ENCODE measurements at places on chromosomes 1 and 21.

DNA sequence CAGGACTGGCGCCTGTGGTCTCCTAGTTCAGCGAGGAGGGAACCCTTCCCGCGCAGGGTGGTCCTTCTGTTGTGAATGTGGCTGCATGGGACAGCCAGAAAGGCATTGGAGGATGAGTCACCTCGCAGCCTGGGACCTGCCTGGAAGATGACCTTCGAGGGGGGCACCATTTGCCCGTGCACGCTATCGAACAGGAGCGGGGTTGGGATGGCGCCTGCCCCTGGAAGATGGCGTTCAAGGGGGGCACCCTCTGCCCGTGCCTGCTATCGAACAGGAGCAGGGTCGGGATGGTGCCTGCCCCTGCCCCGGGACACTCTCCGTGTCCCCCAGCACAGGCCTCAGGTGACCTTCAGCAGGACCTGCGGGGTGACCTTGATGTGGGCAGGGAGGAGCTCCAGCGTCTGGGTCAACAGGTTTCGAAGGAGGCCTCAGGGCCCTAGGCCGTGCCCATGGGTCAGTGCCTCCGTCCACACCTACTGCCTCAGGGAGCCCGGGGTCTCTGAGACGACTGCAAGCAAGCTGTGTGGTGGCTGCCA lies 1.7 kb upstream of the ACTRT2 start:
- no peak for DNase-seq

- DNase-seq = no peak
Observed at GRCh38 chr1:113846391-113847035, 25.0 kb downstream of the PTPN22 start.

GRCh38 chr1:97621955-97622354 lies 298.9 kb downstream of the DPYD start:
- DNase-seq = no peak

DNA sequence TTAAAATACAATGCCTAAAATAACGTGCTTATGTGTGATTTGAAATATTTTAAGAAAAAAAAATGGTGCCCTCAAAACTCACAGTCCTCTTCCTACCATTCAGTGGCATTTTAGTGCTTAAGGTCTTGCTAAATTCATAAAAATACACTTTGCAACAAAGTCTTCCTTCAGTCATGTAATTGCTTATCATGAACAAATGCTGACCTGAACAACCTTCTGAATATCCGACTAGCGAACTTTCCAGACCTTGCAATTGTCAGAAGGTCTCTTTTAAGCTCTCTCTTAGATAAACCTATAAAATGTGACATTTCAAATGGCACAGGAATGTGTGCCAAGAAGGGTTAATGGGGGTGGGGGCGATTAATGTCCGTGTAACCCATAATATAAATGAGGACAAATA lies 858 bp downstream of the BRINP3 start:
- DNase-seq = no peak

- no peak for DNase-seq
Observed at GRCh38 chr1:219563568-219563967, 49.3 kb downstream of the ZC3H11B start.

DNA sequence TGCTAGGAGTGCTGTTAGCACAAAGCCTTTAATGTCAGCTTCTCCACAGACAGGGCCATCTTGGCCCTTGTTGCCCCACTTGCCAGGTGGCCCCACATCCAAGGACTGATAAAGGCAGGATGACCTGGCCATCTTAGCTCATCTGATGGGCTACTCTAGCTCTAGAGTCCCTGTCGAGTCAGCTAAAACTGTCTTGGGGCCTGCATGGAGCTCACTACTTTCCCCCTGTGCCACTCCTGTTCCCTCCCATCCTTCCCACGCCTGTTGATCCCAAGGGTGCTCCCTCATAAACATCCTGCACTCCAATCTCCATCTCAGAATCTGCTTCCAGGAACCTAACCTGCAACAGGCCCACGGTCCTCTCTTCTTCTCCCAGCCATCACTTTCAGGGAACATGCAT lies 652 bp upstream of the GPX7 start:
- no peak for DNase-seq

DNA sequence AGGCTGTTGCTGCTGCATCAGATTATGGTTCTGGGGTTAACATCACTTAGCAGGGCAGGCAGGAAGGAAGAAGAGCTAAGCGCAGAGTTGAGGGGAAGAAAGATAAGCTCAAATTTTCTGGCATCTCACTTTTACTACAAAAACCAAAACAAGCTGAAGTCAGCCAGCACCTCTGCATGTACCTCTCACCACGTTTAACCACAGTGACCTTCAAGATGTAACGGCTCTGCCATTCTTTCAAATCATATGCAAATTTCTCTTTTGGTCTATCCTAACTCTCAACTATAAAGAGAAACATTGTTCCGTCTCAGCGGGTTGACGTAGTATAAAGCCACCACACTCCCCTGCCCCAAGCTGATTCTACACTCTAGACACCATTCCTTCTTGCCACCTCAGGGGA lies 154.4 kb downstream of the OMA1 start:
- no peak for DNase-seq

DNA sequence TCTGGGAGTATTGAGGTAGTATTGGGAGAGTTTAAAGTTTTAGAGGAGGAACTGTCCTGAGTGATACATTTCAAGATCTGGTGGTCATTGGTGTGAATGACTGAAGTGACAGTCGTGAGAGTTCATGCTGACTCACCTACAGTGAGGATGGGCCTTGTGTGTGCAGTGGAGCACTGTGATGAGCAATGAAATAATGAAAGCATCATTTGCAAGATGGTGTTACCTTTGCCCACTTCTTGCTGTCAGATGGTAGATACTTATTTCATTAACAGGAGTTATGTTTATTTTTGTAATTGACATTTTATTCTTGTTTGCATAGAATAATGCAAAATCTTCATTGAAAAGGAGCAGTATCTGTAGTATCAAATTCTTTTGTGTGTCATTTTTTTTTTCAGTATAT lies 29.0 kb downstream of the POU2F1 start:
- DNase-seq = no peak

DNA sequence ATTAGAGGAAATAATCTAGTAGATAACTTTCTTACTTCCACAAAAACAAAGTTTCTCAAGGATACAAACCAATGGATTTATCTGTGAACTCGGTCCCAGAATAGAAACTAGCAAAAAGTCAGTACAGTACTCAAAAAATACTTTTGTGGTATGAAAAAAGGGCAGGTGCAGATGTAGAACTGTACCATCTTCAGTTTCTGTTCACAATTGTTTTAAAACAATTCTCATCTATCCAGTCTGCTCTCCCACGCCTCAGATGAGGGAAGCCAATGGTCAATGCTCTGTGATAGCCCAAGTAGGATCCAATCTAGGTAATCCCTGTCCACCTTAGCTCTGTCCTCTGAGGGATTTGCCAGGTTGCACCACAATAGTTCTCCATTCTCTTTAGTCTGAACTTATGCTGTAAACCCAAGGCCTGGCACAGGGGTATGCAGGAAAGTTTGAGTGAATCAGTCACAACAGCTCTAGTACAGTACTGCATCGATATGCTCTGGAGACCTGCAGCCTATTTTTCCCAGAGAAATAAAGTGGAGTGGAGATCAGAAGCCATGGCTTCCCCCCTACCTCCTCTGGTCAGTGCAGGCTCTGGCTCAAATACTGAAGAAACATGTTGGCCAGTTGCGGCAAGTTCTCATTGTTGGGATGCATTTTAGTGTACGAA lies 1.4 kb downstream of the KTI12 start:
- DNase-seq = no peak

- no peak for DNase-seq
Observed at GRCh38 chr1:206048582-206048981, 4.4 kb upstream of the RHEX start.

GRCh38 chr1:197807739-197808453 lies 32.6 kb upstream of the DENND1B start:
- DNase-seq = no peak

- no peak for DNase-seq
Observed at GRCh38 chr1:228309326-228310067, 97.1 kb downstream of the TRIM11 start.

Data from AG09309 (cell line).